Activated T-cell treated with anti-CD3 and anti-CD28 coated beads, Interleukin-2, amount 50 U/mL, for 72 hours (primary cell): ENCODE measurements at places on chromosomes 7 and 10. TPM values are rescaled to one million over a fixed set of nuclear protein-coding genes. Genes with fewer than 3 reads are reported as not detected.

DNAH11 gene
- total RNA-seq, result 0.70 TPM

COPS6 gene
- 43.7 TPM for total RNA-seq

ZNF25 gene
- total RNA-seq, result 7.5 TPM

ZNF503 gene
- 1.3 TPM for total RNA-seq

GPR26 gene
- total RNA-seq, result not detected

DNA sequence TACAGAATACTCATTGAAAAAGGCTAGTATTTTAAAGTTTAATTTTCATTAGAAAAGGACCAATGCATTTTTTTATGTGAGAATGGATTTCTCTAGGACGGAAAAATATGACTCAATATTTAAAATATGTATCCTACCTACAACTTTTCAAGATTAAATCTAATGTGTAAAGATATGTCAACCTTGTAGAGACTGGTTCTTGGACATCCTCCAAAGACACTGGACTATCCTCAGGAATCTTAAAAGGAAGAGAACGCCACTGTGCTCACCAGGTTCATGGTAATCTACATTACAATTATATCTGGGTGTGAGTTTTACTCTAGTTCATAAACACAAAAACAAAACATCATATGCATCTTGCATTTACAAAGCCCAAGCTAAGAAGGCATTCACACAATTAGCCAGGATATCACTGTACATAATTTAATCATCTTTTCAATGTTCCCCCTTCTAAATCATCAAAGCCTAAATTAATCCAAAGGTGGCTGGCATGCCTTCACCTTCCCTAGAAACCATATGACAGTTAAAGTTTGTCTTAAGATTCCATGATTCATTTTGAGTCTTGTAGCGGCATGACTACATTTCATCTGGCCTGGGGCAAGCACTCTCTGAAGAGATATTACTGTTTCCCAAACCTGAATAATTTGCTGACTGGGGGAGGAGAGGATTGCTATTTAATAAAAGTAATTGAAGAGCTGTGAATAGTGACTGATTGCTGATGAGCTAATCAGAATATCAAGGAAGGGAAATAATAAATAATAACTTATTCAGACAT is 12.0 kb downstream of the SGCE start:
- DNase-seq, result no peak

- DNase-seq, result no peak
Observed at GRCh38 chr10:42594246-42594650, 44.1 kb downstream of the ZNF33B start.

- no peak for DNase-seq
Observed at GRCh38 chr10:118664321-118664720, 68.9 kb upstream of the PRLHR start.

- no peak for DNase-seq
Observed at GRCh38 chr7:122140918-122141317, 3.1 kb downstream of the AASS start.

- no peak for DNase-seq
Observed at GRCh38 chr10:88466786-88467185, 116.3 kb downstream of the RNLS start.

DNA sequence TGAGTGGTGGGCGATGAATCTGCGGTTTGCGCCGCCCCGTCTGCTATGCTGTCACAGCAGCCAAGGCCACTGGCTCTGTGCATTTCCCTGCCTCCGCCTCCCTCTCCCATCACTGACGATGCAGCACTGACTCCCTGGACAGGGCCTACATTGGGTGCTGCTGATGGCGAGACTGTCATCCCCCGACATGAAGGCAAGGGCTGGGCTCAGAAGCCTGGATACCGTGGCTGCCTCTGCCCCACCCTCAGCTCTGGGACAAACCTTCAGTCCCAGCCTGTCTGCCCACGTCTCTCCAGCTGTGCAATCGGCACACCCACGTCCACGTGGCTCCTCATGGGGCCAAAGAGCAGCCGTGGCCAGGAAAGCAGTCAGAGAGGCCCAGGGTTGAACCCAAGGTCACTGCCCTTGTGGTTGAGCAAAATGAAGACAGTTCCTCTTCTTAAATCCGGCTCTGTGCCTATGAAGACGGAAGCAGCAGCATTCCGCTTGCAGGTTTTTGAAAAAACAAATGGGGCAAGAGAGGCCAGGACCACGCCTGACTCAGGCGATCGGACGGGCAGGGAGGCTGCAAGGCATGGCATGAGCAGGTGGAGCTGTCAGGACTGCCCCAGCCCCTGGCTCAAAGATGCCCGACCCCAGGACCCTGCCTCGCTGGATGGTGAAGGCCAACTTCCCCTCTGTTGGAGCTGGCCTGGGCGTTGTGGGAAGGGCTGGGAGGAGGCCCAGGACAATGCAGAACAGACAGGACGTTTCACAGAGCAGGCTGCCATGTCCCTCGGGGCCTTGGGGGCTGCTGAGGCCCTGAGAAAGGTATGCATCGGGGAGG is 517.5 kb downstream of the DNAJB6 start:
- DNase-seq, result no peak

- no peak for DNase-seq
Observed at GRCh38 chr7:94761451-94761850, 105.5 kb upstream of the SGCE start.

GRCh38 chr10:11441151-11441535 is 170.3 kb downstream of the USP6NL start:
- DNase-seq, result no peak
